ENCODE measurements at places on chromosomes 12 and 14. TPM values are rescaled to one million over a fixed set of nuclear protein-coding genes. Genes with fewer than 3 reads are reported as not detected.

Gene KCNA1
- total RNA-seq = 0.05 TPM

DNA sequence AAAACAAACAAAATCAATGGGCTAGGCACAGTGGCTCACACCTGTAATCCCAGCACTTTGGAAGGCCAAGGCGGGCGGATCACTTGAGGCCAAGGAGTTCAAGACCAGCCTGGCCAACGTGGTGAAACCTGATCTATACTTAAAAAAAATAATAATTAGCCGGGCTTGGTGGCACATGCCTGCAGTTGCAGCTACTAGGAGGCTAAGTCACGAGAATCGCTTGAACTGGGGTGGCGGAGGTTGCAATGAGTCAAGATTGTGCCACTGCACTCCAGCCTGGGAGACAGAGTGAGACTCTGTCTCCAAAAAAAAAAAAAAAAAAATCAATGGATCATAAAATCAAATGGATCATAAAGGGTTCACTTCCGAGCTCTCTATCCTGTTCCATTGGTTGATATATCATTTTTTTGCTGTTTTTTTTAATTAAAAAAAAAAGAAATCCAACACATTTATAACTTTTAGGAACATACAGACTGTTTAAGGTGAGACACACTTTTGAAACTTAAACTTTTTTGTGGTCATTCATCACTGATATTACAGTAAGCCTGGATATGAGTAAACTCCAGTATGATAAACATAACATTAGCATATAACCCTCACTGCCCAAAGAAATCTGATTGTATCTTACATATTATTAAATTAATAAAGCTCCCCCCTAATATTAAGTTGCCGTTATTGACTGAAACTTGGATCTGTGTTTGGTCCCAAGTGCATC lies 22.1 kb downstream of the MOK start:
- no peaks in the 10 kb centered on the region for H3K4me1 ChIP-seq
- DNase-seq = no peak
- H3K4me3 ChIP-seq = no peak overlapping the region
- no peaks in the 10 kb centered on the region for H3K36me3 ChIP-seq

GRCh38 chr12:82964446-82964845 lies 277.7 kb downstream of the TMTC2 start:
- no peak overlapping the region for H3K4me3 ChIP-seq
- H3K27me3 ChIP-seq = no peaks in the 10 kb centered on the region
- peaks cover 5% of the 10 kb centered on the region for H3K4me1 ChIP-seq
- H3K27ac ChIP-seq = no peak overlapping the region
- H3K36me3 ChIP-seq = no peaks in the 10 kb centered on the region

DNA sequence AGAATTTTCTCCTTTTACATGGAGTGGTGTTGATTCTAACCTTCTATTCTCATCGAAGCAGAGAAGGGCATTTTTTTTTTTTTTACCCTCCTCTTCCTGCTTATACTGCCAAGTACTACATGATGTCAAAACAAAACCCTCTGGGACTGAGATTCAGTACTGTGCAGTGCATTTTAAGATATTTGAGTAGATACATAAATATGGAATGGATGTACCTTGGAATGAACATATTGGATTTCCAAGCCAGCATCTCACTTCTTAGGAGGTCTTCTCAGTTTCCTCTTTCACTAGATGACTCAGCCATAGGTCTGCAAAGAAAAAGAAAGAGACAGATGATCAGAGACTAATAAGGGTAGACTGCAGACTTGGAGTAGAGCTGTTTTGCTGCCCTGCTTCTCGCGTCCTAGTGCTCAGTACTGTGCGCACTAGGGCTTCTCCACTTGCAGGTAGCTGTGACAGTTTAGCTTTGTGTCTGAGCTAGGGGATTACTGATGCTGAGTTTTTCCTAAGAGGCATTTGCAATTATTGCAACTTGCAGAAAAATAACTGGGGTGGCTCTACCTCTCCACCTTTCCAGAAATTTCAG lies 20.4 kb downstream of the TPH2 start:
- H3K36me3 ChIP-seq = no peaks in the 10 kb centered on the region
- peaks cover 28% of the 10 kb centered on the region for H3K27me3 ChIP-seq
- H3K27ac ChIP-seq = no peak overlapping the region
- H3K4me3 ChIP-seq = no peak overlapping the region
- H3K4me1 ChIP-seq = no peaks in the 10 kb centered on the region

Gene LRRC9
- not detected for total RNA-seq

Gene LRRC10
- total RNA-seq = not detected

Gene ABHD12B
- not detected for total RNA-seq

DNA sequence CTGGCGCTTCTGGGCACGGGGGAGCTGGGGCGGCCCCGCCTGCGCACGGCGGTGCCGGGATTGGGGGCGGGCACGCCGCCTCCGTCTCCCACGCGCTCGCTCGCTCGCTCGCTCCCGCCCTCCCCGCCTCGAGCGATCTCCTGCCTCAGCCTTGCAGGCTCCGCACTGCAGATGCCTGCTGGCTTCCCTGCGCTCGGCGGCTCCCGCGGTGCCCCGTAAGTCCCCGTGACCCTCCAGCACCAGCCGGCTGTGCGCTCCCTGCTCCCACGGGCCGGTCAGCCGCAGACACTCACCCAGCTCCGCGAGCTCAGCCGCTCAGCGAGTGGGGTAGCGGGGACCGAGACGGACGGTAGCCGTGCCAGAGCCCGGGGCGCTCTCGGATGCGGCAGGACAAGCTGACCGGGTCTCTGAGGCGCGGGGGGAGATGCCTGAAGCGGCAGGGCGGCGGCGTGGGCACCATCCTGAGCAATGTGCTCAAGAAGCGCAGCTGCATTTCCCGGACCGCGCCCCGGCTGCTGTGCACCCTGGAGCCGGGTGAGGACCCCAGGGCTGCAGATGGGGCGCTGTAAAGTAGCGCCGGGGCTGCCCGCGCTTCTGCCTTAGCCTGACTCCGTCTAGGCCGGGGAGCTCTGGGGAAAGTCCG lies at the start of gene TBC1D30:
TSS of gene TBC1D30 (plus strand) at position 148 of the 643 bp plus-strand sequence. CDS start at position 381, 233 bp downstream.
- no peak within 1 kb of the TSS for H3K27ac ChIP-seq
- H3K4me3 ChIP-seq = peak within 1 kb of the TSS; percentile 89
- peaks cover 21% of the 10 kb centered on the region for H3K4me1 ChIP-seq
- DNase-seq = peak; percentile 22
- peaks cover 55% of the 10 kb centered on the region for H3K27me3 ChIP-seq
- H3K36me3 ChIP-seq = no peaks in the 10 kb centered on the region

DNA sequence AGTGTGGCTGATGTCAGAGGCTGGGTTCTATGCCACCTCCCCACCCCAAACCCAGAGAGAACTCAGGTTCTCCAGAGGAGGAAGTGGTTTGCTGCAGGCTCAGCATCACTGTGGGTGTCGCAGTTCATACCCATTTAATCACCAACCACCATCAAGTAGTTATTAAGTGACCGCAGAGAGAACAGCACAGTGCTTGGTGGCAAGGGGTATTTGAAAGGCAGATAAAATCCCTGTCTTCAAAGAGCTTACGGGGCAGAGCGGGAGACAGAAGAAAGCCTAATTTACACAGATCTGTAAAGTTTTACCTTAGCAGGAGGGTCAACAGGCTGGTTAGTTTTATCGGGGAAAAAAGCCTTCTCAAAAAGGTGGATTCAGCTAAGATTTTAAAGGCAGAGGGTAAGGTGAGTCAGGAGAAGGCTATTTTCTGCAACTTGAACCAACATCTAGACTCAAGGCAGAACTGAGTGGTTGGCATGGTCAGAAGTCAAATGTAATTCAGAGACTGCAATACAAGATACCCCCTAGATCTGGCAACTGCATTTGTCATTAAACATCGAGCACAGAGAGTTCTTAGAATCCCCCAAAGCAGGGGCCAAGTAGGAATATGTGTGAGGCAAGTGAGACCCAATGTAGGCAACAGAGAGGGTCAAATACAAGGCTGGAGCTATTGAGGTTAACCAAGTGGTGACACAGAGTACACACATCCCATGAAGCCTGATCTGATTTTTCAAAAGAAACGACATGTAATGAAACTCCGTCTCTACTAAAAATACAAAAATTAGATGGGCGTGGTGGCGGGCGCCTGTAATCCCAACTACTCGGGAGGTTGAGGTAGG lies 13.2 kb downstream of the PXN start:
- peak overlapping the region; percentile 74 for H3K4me3 ChIP-seq
- no peaks in the 10 kb centered on the region for H3K27me3 ChIP-seq
- DNase-seq = peak; percentile 78

Gene LMO3
- not detected for total RNA-seq

GRCh38 chr14:105999361-106000028 lies 473.1 kb downstream of the TMEM121 start:
- H3K36me3 ChIP-seq = no peaks in the 10 kb centered on the region
- no peaks in the 10 kb centered on the region for H3K27me3 ChIP-seq
- H3K4me1 ChIP-seq = peaks cover 45% of the 10 kb centered on the region
- peak overlapping the region; percentile 82 for H3K27ac ChIP-seq
- peak; percentile 95 for DNase-seq

- H3K27me3 ChIP-seq = no peaks in the 10 kb centered on the region
- no peak overlapping the region for H3K27ac ChIP-seq
- H3K4me1 ChIP-seq = peaks cover 1% of the 10 kb centered on the region
- no peak for DNase-seq
- no peak overlapping the region for H3K4me3 ChIP-seq
- no peaks in the 10 kb centered on the region for H3K36me3 ChIP-seq
Measured at GRCh38 chr14:67285876-67286452, 44.7 kb downstream of the PALS1 start.
